Motor neuron (in vitro differentiated cells): ENCODE measurements at places on chromosomes 3 and 15.

- no peak for ATAC-seq
Observed at GRCh38 chr3:155944081-155944480, 73.6 kb downstream of the GMPS start.

DNA sequence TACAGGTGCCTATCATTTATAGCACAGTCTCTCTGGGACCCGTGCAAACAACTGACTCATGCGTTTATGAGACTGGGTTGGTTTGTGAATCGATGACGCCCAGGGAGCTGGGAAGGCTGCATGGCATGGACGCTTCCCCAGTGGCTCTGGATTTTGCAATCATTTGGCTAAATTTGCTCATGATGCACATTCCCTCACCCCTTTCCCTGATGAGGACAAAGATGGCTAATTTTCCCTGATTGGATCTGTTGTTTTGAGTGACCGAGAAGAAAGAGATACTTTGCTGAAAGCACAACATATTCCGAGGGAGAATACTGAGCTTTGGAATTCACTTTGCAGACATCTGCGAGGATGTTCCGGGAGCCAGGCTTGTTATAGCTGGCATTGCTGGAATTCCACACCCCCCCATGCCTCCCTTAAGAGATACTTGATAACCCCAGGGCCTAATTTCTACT, 51.1 kb downstream of the CGNL1 start:
- ATAC-seq = peak; percentile 71

GRCh38 chr15:91032919-91033803, 10.8 kb upstream of the VPS33B start:
- no peak for ATAC-seq

- ATAC-seq = no peak
Observed at GRCh38 chr15:28093752-28094535, 5.2 kb downstream of the OCA2 start.

- ATAC-seq = no peak
Observed at GRCh38 chr3:178246004-178246403, 290.2 kb upstream of the KCNMB2 start.
